Astrocyte of the cerebellum (primary cell): ENCODE measurements at places on chromosomes 3 and 15.

DNA sequence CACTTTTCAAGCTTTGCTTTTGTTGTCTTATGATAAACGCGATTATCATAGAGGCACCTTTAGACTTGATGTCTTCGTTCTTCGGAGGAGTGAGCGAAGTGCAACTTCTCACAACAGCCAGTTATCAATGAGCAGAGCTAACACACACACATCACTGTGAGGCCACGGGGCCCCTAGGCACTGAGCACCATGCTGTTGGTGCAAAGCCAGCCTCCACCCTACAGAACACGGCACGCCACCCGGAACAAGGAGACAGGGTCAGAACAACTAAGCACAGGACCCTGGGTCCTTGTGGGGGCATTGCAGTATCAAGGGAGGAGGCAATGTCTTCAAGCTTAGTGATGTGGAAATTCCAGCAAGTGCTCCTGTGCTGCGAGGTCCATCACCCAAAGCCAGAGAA is 244.5 kb downstream of the OCA2 start:
- DNase-seq: no peak

GRCh38 chr15:76346669-76347481 is 10.3 kb downstream of the ISL2 start:
- no peak for DNase-seq

GRCh38 chr3:69097407-69098086 is 12.8 kb downstream of the ARL6IP5 start:
- DNase-seq: no peak

DNA sequence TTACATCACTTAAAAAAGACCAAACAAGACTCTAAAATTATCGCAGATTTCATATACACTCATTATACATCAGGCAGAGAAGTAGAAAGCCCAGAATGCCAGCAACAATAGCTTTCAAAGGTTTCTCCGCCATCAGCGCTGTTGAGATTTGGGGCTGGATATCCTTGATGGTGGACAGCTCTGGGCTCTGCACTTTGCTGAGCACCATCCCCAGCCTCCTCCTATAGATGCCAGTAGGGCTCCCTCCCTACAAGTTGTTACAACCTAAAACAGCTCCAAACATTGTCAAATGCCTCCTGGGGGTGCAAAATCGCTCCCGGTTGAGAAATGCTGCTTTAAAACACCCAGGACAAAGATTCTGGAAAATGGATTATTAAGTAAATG is 73.5 kb downstream of the ATP10A start:
- no peak for DNase-seq

DNA sequence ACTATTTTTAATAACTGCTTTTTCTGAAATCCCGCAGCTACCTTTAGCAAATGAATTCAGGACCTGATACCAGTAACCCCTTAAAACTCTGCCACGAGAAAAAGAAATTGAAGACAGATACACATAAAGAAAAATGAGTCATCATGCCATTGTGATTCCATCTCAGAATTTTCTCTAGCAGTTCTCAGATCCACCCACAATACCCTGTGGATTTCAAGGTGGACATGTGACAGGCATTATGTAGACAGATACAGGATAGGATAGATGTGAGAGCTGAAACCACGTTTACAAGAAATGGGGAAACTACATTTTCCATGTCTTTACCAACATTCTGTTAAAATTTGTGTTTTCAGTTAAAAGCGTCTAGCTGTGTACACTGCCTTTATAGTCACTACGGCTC is 291.9 kb upstream of the NR2F2 start:
- no peak for DNase-seq

- DNase-seq: no peak
Measured at GRCh38 chr15:88814393-88814792, 11.2 kb downstream of the ACAN start.
